Cardiac septum (tissue), 1 donor: ENCODE measurements at places on chromosomes 7 and 10. TPM values are rescaled to one million over a fixed set of nuclear protein-coding genes. Genes with fewer than 3 reads are reported as not detected.

The STEAP2 gene
- total RNA-seq, result 15.9 TPM

DNA sequence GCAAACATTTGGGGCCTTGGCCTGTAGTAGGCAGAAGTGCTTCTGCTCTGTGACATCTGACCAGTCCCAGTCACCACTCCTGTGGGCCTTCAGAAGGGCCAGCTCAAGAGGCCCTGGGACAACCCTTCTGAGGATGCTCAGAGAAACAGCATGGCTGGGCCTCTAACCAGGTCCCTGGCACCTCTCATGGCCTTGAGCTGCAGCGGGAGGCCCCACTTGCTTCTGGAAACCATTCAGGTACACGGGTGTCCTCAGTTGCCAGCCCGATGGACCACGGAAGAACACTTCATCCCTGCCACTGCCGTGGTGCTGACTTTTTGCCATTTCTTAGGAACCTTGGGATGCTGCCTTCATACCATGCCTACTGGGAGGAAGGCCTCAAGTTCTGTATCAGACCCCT, 57.6 kb downstream of the HSPA12A start:
- DNase-seq, result no peak

GRCh38 chr10:7738536-7739407, 35.7 kb downstream of the ITIH2 start:
- DNase-seq, result no peak

- no peak for DNase-seq
These were observed 21.6 kb downstream of the NPC1L1 start for GRCh38 chr7:44519546-44519945.

DNA sequence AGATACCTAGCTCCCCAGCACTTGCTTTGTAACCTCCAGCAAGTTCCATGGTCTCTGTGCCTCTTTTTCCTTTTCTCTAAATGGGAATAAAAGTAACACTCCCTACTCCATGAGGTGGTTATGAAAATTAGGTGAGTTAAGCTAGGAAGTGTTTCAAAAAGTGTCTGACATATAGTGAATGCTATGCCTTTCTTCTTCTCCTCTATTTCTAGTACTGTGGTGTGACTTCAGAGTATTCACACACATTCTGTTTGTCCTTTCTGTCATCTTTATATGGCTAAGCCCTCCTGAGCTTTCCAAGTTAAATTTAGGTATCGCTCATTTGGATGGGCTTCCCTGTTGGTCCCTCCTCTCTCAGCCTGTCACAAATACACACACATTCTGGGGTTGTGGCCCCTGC, 229.7 kb downstream of the EXOC4 start:
- no peak for DNase-seq

The GBX1 gene
- total RNA-seq, result 0.57 TPM

DNA sequence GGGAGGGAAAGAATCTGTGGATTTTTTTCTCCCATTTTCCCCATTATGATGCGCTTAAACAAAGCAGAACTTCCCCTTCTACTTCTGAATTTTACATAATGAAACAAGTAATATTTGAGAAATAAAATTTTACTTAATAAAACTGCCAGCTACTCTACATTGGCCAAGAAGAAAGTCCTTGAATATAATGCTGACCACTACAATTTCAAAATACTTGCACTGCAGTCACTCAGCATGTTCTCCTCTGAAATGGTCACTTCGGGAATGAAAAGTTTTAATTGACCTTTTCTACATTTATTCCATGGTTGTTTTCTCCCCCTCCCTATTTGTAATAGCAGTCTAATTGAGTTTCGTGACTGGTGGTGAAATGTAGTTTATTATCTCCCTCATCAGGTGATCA, 23.9 kb downstream of the GLI3 start:
- no peak for DNase-seq

The RASSF4 gene
- total RNA-seq, result 47.5 TPM

DNA sequence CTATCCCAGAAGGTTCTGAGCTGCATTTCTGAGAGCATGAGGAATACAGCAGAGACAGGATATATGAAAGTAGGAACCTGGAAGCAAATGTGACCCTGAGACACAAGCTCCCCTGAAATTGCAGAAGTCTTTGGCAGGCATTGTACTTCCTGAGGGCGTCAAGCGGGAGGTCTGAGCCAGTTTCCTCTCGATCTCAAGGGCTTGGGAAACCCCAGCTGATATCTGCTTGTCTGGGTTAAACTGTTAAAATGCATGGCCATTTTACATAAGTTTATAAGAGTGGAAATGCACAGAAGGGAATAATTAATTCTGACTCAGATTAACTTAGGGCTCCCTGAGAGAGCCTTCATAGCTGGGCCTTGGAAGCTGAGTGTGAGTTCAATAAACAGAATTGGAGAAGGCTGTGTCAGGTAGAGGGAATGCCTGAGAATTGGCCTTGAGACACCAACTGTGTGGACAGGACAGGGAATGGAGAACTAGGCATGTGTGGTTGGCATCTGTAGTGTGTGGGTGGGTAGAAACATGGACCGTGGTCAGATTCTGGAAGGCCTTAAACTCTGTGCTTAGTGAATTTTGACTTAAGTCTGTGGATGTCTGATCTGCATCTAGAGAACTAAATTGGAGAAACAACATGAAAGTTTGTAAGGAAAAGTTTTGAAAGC, 53.3 kb downstream of the WIPF3 start:
- DNase-seq, result no peak

The FBXO24 gene
- 0.40 TPM for total RNA-seq

- no peak for DNase-seq
These were observed 405.5 kb downstream of the GRID1 start for GRCh38 chr10:85961073-85961472.

DNA sequence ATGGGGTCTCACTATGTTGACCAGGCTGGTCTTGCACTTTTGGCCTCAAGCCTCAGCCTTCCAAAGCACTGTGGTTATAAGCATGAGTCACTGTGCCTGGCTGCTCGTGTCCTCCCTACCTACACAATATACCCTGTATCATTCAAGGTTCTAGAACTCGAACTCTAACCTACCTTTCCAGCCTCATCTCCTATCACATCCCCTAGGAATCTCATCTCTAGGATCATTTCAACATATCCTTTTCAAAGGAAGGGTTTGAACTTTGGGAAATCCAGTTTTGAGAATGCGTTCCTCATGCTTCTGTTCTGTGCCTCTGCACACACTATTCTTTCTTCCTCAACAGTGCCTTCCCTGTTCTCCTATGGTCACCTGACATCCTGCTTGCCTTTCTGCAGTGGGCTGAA, 87.8 kb upstream of the RHEB start:
- no peak for DNase-seq

The TNS3 gene
- total RNA-seq, result 29.0 TPM

GRCh38 chr10:132164761-132165278, 21.9 kb upstream of the DPYSL4 start:
- no peak for DNase-seq

The TMEM273 gene
- total RNA-seq, result 16.6 TPM

The SPDYE6 gene
- total RNA-seq, result not detected

The CLCN1 gene
- not detected for total RNA-seq

- DNase-seq, result no peak
These were observed 20.6 kb downstream of the KIN start for GRCh38 chr10:7767209-7767608.

- no peak for DNase-seq
These were observed 152.3 kb downstream of the EGFR start for GRCh38 chr7:55171157-55171556.

The SLC16A12 gene
- total RNA-seq, result 3.1 TPM

The OPALIN gene
- total RNA-seq, result not detected

DNA sequence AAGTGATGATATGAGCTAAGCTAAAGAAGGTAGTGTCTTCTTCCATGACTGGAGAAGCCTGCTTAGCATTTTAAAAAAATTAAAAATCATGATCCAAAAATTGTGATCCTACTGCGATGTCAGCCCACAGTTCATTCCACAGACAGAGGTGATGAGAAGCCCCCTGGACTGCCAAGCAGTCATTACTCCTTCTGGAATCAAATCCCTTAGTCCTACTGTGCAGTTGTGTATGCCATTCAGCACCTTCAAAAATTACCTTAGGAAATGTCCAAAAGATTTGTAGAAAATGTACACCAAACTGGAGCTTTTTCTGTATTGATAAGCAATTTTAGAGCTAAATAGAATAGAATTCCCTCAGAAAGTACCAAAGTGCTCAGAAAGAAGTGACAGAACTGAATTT, 283.5 kb upstream of the NFE2L3 start:
- DNase-seq, result no peak

The AUTS2 gene
- 10.3 TPM for total RNA-seq

- no peak for DNase-seq
These were observed 162.7 kb downstream of the AKR1D1 start for GRCh38 chr7:138238734-138239659.

The CTAGE4 gene
- total RNA-seq, result 0.24 TPM

The GJD4 gene
- not detected for total RNA-seq

GRCh38 chr7:87480386-87480785, 4.9 kb upstream of the ABCB4 start:
- no peak for DNase-seq

The TMEM26 gene
- total RNA-seq, result 0.16 TPM

The DNAH11 gene
- 0.51 TPM for total RNA-seq

The LIPF gene
- total RNA-seq, result not detected

- DNase-seq, result no peak
These were observed 291.4 kb downstream of the TNS3 start for GRCh38 chr7:47290466-47290865.

DNA sequence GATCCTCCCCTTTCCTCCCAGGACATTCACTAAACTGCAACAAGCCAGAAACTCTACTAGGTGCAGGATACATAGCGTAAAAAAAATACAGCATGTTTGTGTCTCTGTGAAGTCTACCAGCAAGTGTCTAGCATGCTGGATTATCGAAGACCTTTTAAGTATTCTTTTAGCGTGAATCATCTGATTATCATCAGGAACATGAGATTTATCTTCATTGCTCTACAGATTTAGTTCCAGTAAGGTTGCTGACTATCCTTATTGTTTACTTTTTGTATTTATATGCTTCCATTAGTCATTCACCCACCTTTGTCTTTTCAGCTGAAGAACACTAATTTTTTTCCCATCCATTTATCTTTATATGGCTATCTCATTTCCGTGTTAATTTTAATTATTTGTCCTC, 62.8 kb downstream of the PDZD8 start:
- no peak for DNase-seq

The TDRD1 gene
- total RNA-seq, result 1.2 TPM

The TCF7L2 gene
- 11.7 TPM for total RNA-seq

- DNase-seq, result peak; percentile 36
These were observed 346.9 kb downstream of the DNAJB6 start for GRCh38 chr7:157683747-157684156.
